Renal pelvis (tissue), 12 donors: ENCODE measurements at places on chromosomes 1 and 21. TPM values are rescaled to one million over a fixed set of nuclear protein-coding genes. Genes with fewer than 3 reads are reported as not detected.

- no peak for DNase-seq
Observed at GRCh38 chr1:94463765-94464330, 45.7 kb downstream of the ABCD3 start.

DNA sequence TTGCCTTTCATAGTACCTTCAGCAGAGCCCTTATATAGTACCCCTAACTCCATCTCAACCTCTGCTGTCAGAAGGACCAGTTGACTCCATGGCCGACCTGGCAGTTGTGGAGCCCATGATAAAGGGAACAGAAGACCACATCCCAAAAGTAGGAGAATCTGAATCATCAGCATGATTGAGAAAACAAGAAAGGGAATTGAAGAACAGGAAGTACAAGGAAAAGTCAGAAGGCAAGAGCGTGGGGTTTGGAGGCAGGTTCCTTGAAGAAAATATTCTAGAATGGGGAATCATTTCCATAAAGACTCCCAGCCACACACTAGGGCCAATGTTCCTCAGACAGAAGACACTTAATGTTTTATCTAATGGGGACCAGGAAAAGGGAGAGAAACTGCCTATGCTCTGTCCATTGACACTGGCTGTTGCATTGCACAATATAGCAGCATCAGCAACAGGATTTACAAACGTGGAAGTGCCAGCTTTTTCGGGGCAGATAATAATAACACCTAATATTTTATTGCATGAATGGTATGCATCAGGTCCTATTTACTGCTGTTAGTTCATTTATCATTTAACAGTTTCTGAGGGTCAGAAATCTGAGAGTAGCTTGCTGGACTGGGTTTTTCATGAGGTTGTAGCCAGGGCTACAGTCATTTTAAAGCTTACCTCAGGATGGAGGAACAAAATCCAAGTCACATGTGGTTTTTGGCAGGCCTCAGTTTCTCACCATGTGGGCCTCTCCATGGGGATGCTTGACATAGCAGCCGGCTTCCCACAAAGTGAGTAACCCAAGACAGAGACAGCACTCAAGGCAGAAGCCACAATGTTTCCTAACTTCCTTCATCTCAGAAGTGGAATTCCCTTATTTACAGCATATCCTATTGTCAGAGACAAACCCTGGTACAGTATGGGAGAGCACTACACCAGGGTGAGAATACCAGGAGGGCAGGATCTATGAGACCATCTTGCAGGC, 483.4 kb downstream of the PLPP3 start:
- no peak for DNase-seq

Gene RHBG
- 26.0 TPM for polyA plus RNA-seq

GRCh38 chr1:243620096-243620495, 229.9 kb downstream of the AKT3 start:
- DNase-seq = no peak

GRCh38 chr1:160999376-160999775, 21.6 kb downstream of the F11R start:
- no peak for DNase-seq

- DNase-seq = no peak
Observed at GRCh38 chr1:5456090-5456811, 536.0 kb downstream of the NPHP4 start.

Gene UTP25
- 9.1 TPM for polyA plus RNA-seq

- DNase-seq = no peak
Observed at GRCh38 chr1:173400387-173400995, 76.6 kb upstream of the PRDX6 start.

DNA sequence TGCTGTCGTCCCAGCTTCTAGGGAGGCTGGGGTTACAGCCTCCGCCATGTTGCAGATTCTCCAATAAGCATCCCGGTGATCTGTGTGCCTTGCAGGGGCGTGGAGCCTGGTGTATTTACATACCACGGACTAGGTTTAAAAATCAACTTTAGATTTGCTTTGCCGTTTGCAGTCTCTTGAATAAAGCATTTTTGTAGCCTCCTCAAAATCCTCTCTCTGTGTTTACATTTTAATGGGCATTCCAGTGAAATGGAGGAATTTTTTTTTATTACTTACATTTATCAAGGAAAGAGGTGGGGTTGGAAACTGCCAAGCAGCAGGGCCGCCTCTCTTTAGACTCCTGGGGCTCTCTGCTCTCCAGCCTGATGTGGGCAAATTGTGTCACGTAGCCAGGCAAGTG, 437.5 kb upstream of the VAMP3 start:
- DNase-seq = no peak

DNA sequence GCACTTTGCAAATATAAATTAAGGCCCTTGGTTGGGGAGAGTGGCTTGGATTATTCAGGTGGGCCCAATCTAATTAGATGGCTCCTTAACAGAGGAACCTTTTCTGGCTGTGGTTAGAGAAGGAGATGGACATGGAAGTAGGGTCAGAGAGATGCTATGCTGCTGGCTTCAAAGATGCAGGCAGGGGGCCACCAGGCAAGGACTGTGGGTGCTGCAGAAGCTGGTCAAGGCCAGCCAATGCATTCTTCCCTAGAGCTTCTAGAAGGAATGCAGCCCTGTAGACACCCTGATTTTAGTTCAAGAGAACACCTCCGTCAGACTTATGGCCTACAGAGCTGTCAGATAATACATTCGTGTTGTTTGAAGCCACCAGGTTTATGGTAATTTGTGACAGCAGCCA, 3.7 kb upstream of the TMEM9 start:
- DNase-seq = no peak
